T-cell (primary cell): ENCODE measurements at places on chromosomes 4 and X.

DNA sequence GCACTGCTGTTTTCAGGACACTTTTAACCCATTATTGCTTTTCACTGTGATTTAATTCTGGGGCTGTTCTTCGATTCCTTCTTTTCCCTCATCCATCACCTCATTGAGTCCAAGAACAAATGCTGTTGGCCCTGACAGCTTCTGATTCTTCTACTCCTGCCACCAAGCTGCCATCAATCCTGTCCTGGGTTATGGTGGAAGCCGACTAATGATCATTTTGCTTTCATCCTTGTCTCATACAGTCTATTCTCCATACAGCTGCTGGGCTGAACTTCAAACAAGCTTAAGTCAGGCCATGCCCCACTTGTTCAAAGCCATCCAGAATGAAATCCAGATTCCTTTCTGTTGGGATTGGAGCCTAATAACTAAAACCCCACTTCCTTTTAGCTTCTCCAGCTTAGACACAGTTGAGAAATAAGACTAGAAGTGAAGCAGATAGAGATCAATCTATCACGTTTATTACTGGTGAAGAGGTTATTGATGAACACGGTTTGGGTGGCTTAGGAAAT lies 161.9 kb downstream of the STK32B start:
- no peak for DNase-seq

GRCh38 chr4:19924761-19925160 lies 326.9 kb upstream of the SLIT2 start:
- no peak for DNase-seq

GRCh38 chrX:106177106-106177981 lies 9.2 kb downstream of the PWWP3B start:
- no peak for DNase-seq

DNA sequence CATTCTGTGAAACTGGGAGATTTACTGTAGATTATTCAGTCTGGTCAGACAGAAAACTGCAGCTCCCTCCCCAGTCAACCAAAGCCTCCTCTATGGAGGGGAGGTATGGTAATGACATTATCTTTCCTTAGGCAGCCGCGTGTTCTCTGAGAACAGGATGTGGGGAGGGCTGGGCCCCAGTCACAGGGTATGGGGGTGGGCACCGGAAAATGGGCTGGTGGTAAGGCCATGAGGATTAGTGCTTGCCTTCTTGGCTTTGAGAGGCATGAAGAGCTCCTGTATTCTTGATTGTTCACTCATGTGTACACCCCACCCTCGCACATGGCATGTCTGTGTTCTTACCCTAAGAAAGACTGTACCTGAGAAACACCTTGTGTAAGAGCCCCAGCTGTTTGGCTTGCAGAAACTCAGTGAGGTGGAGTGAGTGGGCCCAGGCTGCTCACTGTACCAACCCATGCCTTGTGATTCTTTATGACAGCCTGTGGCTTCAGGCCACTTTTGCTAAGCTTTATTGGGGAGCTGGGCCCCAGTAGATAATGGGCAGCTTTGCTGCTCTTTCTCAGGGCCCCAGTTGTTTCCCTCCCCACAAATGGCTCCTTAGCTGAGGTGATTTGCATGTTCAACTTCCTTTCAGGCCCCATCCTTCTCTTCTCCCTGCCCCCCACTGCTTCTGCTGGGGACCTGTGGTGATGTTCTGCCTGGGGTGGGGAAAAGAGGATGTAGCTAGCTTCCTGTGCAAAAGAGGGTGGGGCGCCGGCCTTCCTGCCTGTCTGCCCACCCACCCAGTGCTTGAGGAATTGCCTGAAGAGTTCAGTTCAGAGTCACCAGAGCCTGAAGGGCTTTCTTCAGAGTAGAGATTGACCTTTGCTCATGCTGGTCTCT lies 30.7 kb downstream of the MSN start:
- DNase-seq: peak; percentile 74

DNA sequence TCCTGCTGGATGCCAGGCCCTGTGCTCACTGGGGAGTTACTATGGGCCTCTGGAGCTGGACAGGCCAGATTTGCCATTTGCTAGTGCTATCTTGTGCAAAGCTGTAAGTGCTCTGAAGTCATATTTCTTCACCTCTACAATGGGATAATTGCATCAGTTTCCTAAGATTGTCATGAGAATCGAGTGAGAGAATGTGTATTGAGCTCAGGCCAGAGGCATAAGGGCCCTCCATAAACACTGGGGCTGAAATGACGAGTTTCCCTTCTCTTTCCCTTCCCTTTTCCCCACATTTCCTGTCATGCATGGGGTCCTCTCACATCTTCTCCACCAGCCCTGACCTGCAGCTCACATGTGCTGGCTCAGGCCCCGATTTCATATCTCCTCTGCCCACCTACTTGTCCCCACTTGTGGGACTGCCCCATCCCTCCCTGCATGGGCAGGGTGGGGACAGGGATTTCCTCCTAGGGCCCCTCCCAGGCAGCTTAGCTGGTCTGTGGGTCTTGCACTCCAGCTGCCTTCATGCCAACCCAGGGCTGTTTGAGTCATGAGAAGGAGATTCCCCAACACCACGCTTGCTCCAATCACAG lies 358.8 kb downstream of the MID1IP1 start:
- DNase-seq: no peak

- no peak for DNase-seq
Observed at GRCh38 chrX:34849371-34849770, 93.2 kb upstream of the FAM47B start.

DNA sequence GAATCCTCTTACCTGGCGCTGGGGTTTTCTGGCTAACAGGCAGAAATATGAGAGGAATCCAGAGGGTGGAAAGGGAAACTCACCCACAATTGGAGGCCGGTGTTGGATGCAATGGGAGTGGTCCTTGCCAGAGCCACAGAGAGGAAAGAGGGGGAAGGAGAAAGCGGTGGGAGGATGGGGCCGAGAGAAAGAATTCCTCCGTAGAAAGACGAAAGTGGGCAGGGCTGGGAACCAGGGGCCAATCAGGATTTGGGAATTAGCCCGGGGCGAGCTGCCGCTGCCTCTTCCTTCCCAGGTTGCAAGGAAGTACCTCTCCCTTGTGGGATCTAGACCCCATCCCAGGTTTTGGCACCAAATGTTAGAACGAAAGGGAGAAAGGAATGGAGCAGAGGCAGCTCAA lies 83.1 kb upstream of the SPIN4 start:
- no peak for DNase-seq

DNA sequence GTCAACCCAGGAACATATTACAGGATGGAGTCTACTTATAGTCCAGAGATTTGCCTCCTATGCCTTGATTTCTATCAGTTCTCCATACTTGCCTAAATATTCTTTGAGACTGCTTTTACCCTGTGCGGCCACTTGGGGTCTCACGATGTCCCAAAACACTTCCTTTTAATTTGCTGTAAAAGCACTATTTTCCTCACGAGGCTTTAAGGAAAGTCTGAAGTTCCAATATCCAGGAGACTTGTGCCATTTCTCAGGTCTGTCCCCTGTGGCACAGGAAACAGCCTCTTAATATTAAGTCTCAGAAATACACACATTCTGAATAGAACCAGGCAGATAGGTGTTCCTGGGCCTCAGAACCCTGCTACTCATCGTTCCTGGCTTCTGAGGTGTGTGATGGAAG lies 142.9 kb downstream of the TMEM164 start:
- no peak for DNase-seq

- DNase-seq: no peak
Observed at GRCh38 chr4:738781-739280, 33.2 kb downstream of the PCGF3 start.

- no peak for DNase-seq
Observed at GRCh38 chrX:34299451-34299967, 167.4 kb upstream of the FAM47A start.

DNA sequence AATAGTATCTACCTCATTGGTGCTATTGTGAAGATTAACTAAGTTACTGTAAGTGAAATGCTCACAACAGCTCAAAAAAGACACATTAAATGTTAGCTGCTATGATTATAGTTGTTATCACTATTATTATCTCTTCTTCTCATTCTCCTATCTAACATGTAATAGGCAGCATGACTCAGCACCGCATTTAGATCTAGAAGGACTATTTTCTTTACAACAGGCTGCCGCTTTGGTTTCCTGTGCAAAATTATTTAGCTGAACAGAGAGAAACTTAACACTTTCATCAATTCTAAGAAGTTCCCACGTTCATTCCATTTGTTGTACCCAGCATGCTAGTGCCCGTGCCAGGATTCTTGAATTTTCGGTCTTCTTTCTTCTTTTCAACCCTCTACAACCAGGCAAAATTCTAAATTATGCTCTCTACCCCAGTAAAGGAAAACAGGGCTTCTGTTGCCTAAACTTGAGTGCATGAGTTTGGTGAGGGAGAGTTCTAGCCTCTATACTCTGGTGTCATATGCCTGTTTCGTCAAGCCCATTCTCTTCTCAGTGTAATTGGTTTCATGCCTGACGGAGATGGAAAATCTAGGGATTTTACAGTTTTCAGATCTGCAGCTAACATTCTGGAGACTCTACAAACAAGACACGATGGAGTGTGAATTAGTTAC lies 378.9 kb downstream of the PPP1R2C start:
- DNase-seq: no peak

DNA sequence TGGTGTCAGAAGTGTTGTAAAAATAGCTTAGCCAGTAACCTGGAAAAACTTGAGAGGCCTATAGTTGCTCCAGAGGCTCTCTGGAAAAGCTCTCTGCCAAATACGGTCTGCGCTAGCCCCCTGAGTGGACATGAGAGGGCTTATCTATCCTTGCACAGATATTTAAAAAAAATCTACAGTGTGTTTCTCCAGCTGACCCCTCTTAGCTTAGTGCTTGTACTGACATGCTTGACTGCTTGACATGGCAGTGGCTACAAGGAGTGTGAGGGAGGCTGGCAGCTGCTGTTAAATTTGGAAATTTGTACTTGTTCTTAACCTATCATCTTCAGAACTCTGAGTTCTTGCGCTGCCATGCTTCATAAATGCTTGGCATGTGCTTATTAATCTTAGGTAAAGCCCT lies 229.2 kb downstream of the RBMX2 start:
- no peak for DNase-seq

- no peak for DNase-seq
Observed at GRCh38 chr4:112023402-112023950, 121.8 kb upstream of the FAM241A start.

DNA sequence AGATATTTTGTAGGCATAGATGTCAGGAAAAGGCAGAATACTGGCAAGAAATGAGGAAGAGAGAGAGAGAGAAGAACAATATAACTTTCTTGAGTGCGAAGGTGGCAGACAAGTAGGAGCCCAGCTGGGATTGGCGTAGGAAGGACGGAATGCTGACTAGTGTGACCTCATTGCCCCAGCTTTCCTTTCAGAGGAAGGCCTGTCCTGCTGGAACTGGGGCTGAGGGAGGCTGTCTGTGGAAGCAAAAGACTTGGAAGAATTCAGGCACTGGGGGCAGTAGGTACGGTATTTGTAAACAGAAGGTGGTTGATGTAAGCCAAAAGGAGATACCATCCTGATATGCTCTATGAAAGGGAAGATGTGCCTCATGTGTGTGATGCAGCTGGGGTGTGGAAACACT lies 818.4 kb downstream of the ADGRL3 start:
- no peak for DNase-seq

DNA sequence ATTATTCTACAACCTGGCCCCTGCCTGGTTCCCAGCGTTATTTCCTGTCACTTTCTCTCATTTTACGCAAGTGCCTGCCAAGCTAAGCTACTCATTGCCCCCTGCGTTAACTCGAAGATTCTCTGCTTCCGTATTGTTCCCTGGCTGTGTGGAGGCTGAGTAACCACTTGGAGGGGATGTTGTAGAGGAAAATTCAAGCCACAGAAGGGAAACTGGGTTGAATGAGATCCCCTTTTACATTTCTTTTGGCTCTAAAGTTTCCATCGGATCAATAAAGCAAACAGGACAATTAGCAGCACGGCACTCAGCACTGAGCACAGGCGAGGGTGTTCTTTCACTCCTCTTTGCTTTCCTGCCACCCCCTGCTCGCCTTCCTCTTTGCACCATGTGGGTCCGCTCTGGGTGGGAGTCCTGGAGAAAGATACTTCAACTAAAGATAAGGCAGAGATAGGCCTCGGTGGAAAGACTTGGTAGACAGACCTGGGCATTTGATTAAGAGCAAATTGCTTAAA lies 4.2 kb upstream of the TMSB4X start:
- peak; percentile 52 for DNase-seq

DNA sequence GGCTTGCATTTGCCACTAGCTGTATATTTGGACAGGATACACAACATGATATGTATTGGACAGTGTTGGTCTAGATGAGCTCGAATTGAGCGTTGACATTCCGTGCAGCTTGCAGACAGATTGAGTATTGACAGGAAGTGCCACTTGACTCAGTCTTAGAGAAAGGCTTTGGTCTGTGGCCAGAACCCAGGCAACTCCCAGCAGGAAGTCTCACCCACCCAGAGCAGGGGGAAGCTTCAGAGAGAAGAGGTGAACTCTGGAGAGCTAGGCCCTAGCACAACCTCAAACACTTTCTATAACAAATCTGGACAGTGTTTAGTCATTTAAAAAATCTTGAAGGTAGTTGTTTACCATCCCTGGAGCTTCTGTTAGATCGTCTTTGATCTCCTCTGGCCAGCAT lies 280.5 kb downstream of the FBXW7 start:
- peak; percentile 45 for DNase-seq

DNA sequence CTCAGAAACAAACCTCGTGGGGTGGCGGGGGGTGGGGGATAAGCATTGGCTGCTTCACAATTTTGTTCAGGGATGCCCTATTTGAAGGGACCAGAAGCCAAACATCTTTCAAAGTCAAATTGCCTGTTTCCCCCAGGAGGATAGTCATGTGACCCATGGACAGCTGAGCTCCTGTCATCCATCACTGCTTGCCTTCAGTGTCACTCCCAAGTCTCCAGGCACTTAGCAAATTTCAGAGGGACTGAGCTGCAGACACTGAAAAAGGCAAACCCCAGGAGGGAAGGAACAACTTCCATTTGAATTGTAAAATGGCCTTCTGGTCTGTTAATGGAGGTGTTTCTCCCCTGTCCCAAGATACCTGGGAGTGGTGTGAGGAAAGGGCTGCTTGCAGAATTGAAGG lies 73.4 kb downstream of the FRMPD3 start:
- DNase-seq: no peak

GRCh38 chr4:53537606-53538005 lies 53.7 kb downstream of the LNX1 start:
- no peak for DNase-seq
